ENCODE measurements at places on chromosomes 2 and 18. TPM values are rescaled to one million over a fixed set of nuclear protein-coding genes. Genes with fewer than 3 reads are reported as not detected.

The RFX8 gene
- 0.16 TPM for total RNA-seq

The ALKAL2 gene
- 1.2 TPM for total RNA-seq

The HJURP gene
- total RNA-seq, result 8.4 TPM

The RIT2 gene
- not detected for total RNA-seq

The NT5C1B gene
- not detected for total RNA-seq

The SP140L gene
- total RNA-seq, result 4.0 TPM

The RGPD4 gene
- not detected for total RNA-seq

The GRB14 gene
- total RNA-seq, result not detected

The MARCO gene
- total RNA-seq, result not detected

The KATNAL2 gene
- 0.65 TPM for total RNA-seq

The DTYMK gene
- 24.0 TPM for total RNA-seq

The CD8B2 gene
- total RNA-seq, result not detected

The CTAGE1 gene
- not detected for total RNA-seq

The KCTD18 gene
- total RNA-seq, result 21.0 TPM

The COL6A3 gene
- 2,045 TPM for total RNA-seq

The GAL3ST2 gene
- 0.64 TPM for total RNA-seq

The PSMA8 gene
- total RNA-seq, result not detected

The TMEM17 gene
- 1.3 TPM for total RNA-seq

The TMEM185B gene
- total RNA-seq, result 25.7 TPM

The PAX8 gene
- 1.9 TPM for total RNA-seq

The LIMS3 gene
- 0.48 TPM for total RNA-seq

The LINC00305 gene
- total RNA-seq, result not detected

The COL4A4 gene
- 0.91 TPM for total RNA-seq

The MOGAT1 gene
- not detected for total RNA-seq

The LAMA1 gene
- total RNA-seq, result 16.0 TPM

The VWC2L gene
- total RNA-seq, result not detected

The DARS1 gene
- total RNA-seq, result 85.4 TPM

The CXCR1 gene
- not detected for total RNA-seq

The SLC38A11 gene
- not detected for total RNA-seq

The CYS1 gene
- total RNA-seq, result 0.39 TPM

The KCMF1 gene
- 23.7 TPM for total RNA-seq

The CTNNA2 gene
- not detected for total RNA-seq

The AFF3 gene
- 5.7 TPM for total RNA-seq

The ARHGAP15 gene
- 1.4 TPM for total RNA-seq

The HAT1 gene
- 37.4 TPM for total RNA-seq

The SCN2A gene
- 0.26 TPM for total RNA-seq

The KLHL41 gene
- total RNA-seq, result 0.13 TPM

The MAL gene
- not detected for total RNA-seq

The ZNF142 gene
- 16.9 TPM for total RNA-seq

The IL37 gene
- not detected for total RNA-seq

The POTEI gene
- total RNA-seq, result not detected

The STAM2 gene
- total RNA-seq, result 19.5 TPM

The SERPINB8 gene
- total RNA-seq, result 1.4 TPM

The TMEM198 gene
- total RNA-seq, result 9.2 TPM

The ERMN gene
- not detected for total RNA-seq

The G6PC2 gene
- not detected for total RNA-seq

The ZNF385B gene
- not detected for total RNA-seq

The CHRNG gene
- total RNA-seq, result 3.3 TPM

The ALPP gene
- not detected for total RNA-seq

The INPP1 gene
- 12.2 TPM for total RNA-seq

The TNS1 gene
- 78.2 TPM for total RNA-seq

The EMILIN2 gene
- 12.4 TPM for total RNA-seq

The PFN4 gene
- total RNA-seq, result 0.39 TPM

The AQP12B gene
- total RNA-seq, result not detected
